Vagina (tissue), 2 donors: ENCODE measurements at places on chromosomes 5 and 9. TPM values are rescaled to one million over a fixed set of nuclear protein-coding genes. Genes with fewer than 3 reads are reported as not detected.

GRCh38 chr9:137435980-137436760 lies 5.0 kb downstream of the ENTPD8 start:
- no peak for DNase-seq
- no peaks in the 10 kb centered on the region for H3K27me3 ChIP-seq
- no peak overlapping the region for H3K27ac ChIP-seq

QRFP gene
- not detected for total RNA-seq

- H3K36me3 ChIP-seq, result no peaks in the 10 kb centered on the region
- H3K4me3 ChIP-seq, result no peak overlapping the region
- no peak for DNase-seq
- H3K27ac ChIP-seq, result no peak overlapping the region
- H3K27me3 ChIP-seq, result no peaks in the 10 kb centered on the region
- H3K4me1 ChIP-seq, result no peaks in the 10 kb centered on the region
Measured at GRCh38 chr5:117590944-117591343, 1016.3 kb upstream of the SEMA6A start.

- H3K27ac ChIP-seq, result no peak overlapping the region
- H3K27me3 ChIP-seq, result no peaks in the 10 kb centered on the region
- DNase-seq, result no peak
- H3K36me3 ChIP-seq, result no peaks in the 10 kb centered on the region
- no peaks in the 10 kb centered on the region for H3K4me1 ChIP-seq
Measured at GRCh38 chr9:119043996-119044395, 325.2 kb downstream of the BRINP1 start.

GRCh38 chr9:21967702-21968101 lies 26.5 kb downstream of the CDKN2A start:
- peaks cover 21% of the 10 kb centered on the region for H3K27me3 ChIP-seq
- H3K4me3 ChIP-seq, result no peak overlapping the region
- no peak for DNase-seq

DNA sequence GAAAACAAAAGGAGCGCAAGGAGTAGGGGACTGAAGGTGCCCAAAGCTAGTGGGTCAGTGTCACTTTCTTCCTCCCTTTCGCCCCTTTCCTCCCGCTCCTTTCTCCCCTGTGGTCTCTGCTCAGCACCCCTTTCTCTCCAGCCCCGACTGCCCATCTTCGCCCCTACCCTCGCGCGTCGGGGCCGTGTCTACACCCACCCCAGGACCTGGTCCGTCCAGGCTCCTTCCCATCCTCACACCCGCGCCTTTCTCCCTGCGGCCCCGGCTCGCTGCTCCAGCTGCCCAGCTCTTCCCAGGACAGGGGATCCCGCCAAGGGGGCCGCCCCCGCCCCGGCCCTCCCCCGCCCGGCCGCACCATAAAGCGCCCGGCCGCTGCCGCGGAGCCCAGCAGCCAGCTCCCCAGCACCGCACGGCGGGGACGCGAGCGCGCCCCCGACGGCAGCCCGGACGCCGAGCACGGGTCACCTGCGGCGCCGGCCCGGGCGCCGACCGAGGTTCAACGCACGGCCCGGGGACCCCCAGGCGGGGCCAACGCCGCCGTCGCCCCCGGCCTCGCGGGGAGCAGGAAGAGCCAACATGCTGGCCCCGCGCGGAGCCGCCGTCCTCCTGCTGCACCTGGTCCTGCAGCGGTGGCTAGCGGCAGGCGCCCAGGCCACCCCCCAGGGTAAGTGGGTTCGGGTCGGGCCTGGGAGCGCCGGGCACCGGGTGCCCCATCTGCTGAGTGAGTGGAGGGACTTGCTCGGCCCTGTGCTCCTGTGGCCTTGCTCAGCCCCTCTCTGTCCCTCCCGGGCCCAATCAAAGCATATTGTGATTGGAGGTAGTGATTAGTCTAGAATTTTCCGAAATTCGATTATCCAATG lies at the start of gene THBS4:
TSS of gene THBS4 (plus strand) at position 387 of the 860 bp plus-strand sequence. CDS start at position 577, 190 bp downstream.
- no peak within 1 kb of the TSS for H3K27ac ChIP-seq
- no peaks in the 10 kb centered on the region for H3K27me3 ChIP-seq
- DNase-seq, result no peak
- peaks cover 5% of the 10 kb centered on the region for H3K4me1 ChIP-seq
- H3K4me3 ChIP-seq, result no peak within 1 kb of the TSS
- H3K36me3 ChIP-seq, result no peaks in the 10 kb centered on the region
